ENCODE measurements at places on chromosomes 4 and X. TPM values are rescaled to one million over a fixed set of nuclear protein-coding genes. Genes with fewer than 3 reads are reported as not detected.

RHOH gene
- 148 TPM for total RNA-seq

HERC6 gene
- 5.4 TPM for total RNA-seq

DKK2 gene
- 0.07 TPM for total RNA-seq

CSAG2 gene
- total RNA-seq: not detected

MAGEA11 gene
- not detected for total RNA-seq

RGN gene
- not detected for total RNA-seq

USP26 gene
- total RNA-seq: not detected

PLP1 gene
- total RNA-seq: not detected
